ENCODE measurements at places on chromosomes 7 and 10.

DNA sequence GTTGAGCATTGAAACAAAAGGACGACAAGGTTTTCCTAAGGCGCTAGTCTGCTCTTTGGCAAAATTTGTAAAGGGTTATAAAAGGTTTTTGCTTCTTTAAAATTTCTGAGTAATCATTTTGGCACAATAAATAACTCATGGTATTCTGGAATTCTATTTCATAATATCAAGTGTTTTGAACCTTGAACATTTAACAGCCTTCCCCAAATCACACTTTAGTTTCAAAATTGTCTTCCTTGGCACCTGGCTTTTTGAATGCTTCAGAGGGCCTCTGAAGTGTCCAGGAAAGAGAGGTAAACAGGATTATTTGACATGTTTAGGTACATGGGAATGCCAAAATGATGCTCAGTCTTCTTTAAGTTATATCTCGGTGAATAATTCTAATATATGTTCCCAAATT is 220.8 kb downstream of the PHF14 start:
- DNase-seq, result no peak

- DNase-seq, result peak; percentile 54
Measured at GRCh38 chr10:21860718-21861117, 142.8 kb downstream of the DNAJC1 start.

DNA sequence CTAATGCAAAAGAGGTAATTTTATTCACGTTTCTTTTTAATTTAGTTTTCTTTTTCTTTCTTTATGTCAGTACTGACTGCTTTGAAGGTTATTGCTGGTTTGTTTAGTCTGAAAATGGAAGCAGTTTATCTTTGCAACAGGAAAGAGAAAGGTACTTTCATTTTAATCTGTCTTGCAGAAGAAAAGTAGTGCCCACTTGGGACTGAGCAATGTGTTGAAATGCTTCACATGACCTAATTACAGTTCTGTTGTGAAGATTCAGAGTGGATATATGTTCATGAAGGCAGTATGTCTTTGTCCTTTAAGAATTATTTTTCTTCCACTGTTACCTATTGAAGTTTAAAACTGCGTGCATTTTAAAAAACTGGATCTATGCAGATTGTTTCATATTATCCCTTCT is 80.1 kb downstream of the ANKIB1 start:
- DNase-seq, result no peak

DNA sequence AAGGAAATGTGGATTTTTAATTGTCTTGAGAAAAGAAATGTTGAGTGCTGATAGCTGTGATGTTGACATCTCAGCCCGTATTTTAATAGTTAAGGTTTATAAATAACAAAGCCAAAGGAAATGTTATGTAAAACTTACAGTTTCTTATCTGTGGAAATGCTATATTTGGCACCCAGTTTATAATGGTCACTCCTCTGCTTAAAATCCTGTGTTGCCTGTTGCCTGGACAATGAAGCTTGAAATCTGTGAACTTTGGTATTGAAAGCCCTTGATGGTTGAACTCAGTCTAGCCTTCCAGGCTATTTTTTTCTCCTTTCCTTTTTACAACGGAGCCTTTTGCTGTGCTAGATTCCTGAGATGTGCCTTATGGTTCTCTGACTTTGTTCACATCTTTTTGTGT is 46.5 kb downstream of the MCU start:
- no peak for DNase-seq

DNA sequence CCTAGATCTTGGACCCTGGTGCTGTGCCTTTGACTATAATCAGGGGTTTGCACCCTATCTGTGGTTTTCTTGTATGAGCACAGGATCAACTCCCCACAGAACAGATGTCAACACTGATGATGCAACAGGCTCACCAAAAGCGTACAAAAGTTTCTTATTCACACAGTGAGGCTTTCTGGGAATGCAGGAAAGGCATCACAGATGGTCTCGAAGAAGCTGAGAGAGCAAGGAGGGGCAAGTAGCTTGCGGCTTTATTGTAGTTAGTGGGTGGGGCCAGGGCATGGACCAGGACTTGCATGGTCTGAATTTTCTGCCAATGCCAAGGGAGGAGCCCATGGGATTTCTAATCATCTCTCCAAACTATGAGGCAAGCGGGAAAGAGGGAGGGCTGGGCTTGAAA is 46.2 kb downstream of the SEC61G start:
- no peak for DNase-seq

GRCh38 chr7:12722636-12723605 is 35.5 kb downstream of the ARL4A start:
- DNase-seq, result peak; percentile 49

- DNase-seq, result no peak
Measured at GRCh38 chr7:22586786-22587140, 86.8 kb upstream of the STEAP1B start.

GRCh38 chr10:52463826-52464225 is 149.7 kb downstream of the DKK1 start:
- no peak for DNase-seq

DNA sequence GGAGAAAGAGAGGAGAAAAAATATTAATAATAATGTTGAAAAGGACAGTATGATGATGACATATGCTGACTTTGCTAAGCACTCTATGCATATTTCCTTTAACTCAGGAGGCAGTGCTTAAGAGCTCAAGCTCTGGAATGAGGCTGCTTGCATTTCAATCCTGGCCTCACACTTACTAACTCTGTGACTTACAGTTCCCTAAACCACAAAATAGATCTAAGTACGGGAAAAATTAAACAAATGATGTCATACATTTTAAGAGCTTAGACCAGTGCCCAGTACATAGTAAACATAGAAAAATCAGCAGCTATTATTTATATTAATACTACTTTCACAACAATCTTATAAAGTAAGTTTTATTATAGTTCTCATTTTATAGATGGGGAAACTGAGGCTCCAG is 61.3 kb downstream of the GFRA1 start:
- peak; percentile 59 for DNase-seq

DNA sequence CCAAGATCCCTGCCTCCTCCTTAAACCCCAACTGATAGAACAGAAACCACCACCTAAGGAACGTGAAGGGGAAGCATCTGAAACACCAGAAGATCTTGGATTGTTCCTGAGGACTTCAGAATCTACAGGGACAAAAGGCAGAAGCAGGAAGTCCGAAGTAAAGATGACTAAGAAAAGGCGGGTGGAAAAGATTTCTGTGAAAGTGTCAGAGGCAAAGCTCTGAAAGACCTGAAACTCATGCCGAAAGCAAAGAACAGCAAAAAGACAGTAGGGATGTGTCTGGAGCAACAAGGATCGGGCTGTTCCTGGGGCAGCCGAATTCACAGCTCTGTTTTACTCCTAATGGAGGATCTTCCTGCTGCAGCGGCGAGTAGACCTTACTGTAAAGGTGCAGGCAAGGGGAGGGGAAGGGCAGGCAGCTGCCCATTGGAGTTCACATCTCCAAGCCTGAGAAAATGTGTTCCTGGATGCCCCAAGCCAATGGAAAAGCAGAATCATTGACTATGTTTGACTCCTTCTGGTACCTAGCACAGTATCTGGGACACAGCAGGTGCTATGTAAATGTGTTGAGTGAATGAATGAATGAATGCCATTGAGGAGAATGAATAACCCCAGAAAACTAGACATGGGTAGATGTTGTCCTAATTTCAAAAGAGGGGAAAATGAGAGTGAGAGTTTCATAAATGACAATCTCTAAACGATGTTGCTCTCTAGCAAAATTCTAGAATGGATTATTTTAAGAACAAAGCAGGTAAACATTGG is 40.4 kb downstream of the PDIA4 start:
- peak; percentile 29 for DNase-seq

- DNase-seq, result peak; percentile 17
Measured at GRCh38 chr7:43117095-43117494, 4.6 kb downstream of the HECW1 start.

Data from RCC 7860 (cell line).